ENCODE measurements at places on chromosomes 1 and 21. TPM values are rescaled to one million over a fixed set of nuclear protein-coding genes. Genes with fewer than 3 reads are reported as not detected.

DNA sequence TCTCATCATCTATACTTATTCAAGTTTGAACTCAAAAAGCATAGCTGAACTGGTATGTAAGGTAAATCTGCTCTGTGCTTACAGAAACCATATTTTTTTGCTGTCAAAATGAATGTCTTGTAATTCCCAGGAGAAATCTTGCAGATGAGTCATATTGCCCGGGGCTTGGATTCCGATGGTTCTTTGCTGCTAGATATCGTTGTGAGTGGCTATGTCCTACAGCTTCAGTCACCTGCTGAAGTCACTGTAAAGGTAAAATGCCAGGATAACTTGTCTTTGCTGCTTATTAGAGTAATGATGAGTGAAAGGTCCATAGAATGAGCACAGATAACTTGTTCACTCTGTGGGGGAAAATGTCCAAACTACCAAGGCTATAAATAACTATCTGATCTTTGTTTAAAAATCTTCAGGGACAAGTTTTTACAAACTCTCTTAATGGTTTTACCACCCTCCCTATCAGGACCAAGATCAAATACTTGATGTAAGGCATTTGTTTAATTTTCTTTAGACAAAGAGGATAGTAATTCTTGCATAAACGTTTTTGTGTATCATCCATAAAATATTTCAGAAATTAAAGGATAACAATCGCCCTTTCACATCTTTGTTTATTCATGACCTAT is 222.3 kb downstream of the TPR start:
- no peak for DNase-seq

GRCh38 chr1:185996211-185996610 is 262.0 kb downstream of the HMCN1 start:
- no peak for DNase-seq

PADI1 gene
- not detected for total RNA-seq

- no peak for DNase-seq
These were observed 9.2 kb downstream of the CLDN8 start for GRCh38 chr21:30206551-30207251.

GRCh38 chr1:16126160-16126559 is 29.7 kb downstream of the EPHA2 start:
- DNase-seq = no peak

- DNase-seq = no peak
These were observed 90.2 kb upstream of the BCAR3 start for GRCh38 chr1:93771843-93772242.

DNA sequence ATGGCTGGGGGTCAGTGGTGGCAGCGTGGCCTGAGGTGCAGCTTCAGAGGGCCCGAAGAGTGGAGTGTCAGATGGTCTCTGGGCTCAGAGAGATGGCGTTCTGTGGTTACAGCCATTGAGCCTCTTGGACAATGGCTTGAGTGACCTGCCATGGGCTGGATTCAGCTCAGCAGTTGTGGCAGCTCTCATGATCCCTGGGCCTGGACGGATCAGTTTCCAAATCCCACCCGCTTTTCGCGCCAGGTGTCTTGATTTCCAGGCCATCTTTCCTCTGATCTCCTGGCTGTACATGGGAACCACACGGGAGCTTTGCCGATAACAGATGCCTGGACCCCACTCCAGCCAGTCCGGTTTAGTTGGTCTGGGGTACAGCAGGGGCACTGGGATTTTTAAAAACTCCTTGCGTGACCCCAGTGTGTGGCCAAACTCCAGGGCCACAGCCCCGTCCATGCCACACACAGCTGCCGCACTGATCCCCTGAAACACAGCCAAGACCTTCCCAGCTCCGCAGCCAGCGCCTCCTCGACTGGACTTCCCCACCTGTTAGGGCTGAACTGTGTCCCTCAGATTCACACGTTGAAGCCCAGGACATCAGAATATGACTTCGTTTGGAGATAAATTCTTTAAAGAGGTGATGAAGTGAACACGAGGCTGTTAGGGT is 67.9 kb downstream of the ATP5PO start:
- DNase-seq = no peak

PIK3C2B gene
- 26.6 TPM for total RNA-seq

- DNase-seq = no peak
These were observed 67.8 kb downstream of the FASLG start for GRCh38 chr1:172726740-172727139.

GRCh38 chr21:24737296-24737850 is 869.9 kb downstream of the MRPL39 start:
- no peak for DNase-seq

FTCD gene
- 0.52 TPM for total RNA-seq

MSTO1 gene
- total RNA-seq = 52.3 TPM

DNA sequence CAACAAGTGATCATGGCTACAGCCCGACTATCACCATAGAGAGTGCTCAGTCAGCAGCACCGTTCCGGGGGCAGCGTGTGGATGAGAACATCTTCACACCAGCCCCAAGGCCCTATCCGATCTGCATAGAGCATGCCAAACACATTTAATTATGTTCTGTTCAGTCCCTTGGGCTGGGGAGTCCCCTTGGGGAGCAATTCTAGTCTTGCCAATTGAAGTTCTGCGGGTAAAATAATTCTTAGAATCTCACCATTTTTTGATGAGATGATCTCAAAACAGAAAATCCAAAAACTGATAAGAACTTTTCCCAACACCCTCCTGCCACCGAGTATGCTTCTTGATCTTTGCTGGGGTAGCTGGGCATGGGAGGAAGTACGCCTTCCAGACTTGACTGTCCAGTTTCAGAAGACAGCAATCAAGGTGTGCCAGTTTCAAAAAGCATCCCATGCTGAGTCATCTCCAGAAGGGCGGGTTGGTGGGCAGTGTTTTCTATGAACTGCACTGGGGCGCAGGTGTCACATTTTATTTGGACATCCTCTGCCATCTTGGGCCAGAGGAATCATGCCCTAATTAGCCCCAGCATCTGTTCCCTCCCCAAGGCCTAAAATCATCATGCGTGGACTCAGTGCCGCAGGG is 20.8 kb upstream of the PTPRF start:
- DNase-seq = peak; percentile 45

GRCh38 chr1:151924691-151925587 is 15.6 kb upstream of the THEM4 start:
- DNase-seq = no peak

DNA sequence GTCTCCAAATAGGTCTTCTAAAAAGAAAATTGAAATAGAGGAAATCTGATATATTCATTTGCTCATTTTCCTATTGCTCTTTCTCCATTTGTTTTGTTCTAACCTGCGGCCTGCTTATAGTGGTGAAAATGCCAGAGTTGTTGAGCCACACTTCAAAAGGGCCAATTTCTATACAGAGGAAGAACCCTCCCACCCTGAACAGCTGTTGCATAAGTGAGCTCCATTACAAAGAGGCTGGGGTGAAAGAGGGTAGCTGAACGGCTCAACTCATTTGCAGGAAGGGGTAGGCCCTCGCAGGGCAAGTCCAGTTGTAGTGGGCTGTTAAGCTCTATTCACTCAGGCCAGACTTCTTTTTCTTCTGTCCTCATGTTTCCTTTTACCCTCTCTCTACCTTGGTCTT is 8.8 kb downstream of the ADCY10 start:
- DNase-seq = no peak

DNA sequence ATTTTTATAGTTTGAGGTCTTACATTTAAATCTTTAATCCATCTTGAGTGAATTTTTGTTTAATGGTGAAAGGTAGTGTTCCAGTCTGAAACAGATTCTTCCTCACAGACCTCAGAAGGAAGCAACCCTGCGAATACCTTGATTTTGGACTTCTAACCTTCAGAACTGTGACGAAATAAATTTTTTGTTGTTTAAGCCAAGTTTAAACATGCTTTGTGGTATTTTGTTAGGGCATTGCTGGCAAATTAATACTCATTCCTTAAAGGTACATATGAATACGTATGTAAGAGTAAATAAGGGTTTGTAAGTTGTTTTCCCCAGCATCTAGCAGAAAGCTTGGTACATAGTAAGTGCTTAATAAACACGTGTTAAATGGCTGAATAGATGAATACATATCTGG is 100.3 kb downstream of the SEC16B start:
- DNase-seq = no peak

- no peak for DNase-seq
These were observed 72.2 kb upstream of the KRTAP11-1 start for GRCh38 chr21:30953605-30954004.

GNAI3 gene
- total RNA-seq = 7.5 TPM

EPHB2 gene
- total RNA-seq = 0.13 TPM

CLEC20A gene
- total RNA-seq = not detected

GRCh38 chr1:194133152-194133551 is 946.7 kb upstream of the B3GALT2 start:
- DNase-seq = no peak

- DNase-seq = no peak
These were observed 1.8 kb upstream of the TMPRSS2 start for GRCh38 chr21:41509733-41510132.

FCAMR gene
- not detected for total RNA-seq

DNA sequence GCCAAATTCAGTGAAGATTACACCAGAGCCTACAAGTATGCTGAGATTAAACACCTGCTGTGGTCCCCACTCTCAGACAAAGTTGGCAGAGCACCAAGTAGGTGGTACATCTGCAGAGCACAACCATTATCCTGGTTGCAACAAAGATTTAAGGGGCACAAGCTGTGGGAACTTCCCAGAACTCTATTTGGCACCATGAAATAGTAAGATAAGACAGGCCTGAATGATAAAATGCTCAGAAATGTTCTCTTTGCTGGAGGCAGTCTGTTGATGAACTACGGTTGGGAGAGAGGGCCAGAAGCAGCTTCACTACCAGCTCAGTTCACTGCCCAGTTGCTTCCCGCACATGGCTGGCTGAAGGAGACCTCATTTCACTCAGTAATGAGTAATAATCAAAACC is 19.9 kb downstream of the RPL5 start:
- DNase-seq = no peak
